MM.1S (cell line): ENCODE measurements at places on chromosomes 1 and 21.

- DNase-seq, result no peak
These were observed 9.8 kb downstream of the INKA2 start for GRCh38 chr1:111729271-111729921.

DNA sequence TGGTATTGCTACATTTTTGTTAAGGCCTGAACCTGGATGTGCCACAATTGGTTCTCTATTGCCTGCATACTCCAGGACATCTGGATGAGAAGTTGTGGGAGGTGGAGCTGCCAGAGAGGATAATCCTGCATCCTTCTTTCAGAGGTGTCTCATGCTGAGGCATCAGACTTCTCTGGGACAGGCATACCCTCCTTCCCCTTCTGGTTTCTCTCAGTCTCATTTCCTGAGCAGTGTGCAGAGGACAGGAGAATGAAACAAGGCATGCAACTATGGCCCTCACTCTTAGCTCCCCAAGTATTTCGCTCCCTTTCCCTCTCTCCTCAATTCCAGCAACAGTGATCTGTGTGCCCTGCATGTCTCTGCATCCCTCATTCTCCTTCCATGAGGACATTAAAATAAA, 7.6 kb upstream of the RGSL1 start:
- DNase-seq, result no peak

GRCh38 chr1:5164158-5164557, 509.7 kb downstream of the AJAP1 start:
- DNase-seq, result no peak

- DNase-seq, result no peak
These were observed 113.0 kb upstream of the VAV3 start for GRCh38 chr1:108077991-108078390.

DNA sequence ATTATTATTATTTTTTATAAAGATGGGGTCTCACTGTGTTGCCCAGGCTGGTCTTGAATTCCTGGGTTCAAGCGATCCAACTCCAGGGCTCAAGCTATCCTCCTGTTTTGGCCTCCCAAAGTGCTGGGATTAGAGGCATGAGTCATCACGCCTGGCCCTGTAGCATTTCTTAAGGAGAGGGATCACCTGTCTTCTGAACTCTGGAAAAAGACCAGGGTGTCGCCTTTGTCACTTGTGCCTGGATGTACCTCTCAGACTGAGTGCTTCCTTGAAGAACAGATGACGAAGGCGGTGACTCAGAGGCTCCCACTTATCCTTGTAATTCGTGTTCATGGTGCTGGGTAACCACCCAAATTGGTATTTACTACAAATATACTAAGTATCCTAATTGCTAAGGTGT, 2.4 kb upstream of the CGN start:
- DNase-seq, result no peak

DNA sequence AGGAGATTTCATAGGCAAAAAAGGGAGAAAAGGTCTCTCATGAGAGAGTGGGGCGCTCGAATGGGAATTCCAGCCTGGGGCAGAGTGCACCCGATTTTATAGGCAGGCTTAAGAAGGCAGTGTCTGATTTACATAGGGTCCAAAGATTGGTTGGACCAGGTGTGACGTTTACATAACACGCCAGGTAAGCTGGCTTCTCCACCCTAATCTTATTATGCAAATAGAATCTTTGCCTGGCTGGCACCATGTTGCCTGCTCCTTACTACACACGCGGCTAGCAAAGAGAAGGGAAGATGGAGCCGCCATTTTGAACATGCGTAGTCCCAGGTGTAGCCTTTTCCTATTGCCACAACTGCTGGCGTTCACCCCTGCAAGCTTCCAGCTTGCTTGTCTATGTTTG, 103.7 kb downstream of the SLC16A1 start:
- DNase-seq, result no peak

DNA sequence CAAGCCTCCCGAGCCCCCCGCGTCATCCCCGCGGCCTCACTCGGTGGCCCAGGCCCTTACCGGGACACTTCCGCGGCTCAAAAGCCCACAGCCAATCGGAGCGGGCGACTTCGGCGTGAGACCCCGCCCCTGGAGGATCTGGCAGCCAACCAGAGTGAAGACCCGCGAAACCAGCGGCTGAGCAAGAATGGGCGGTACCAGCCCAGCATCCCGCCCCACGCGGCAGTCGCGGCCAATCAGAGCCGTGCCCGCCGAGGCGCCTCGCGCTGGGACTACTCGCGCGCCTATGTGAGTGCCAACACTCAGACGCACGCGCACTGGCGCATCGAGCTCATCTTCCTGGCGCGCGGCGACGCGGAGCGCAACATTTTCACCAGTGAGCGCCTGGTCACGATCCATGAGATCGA, 22.5 kb downstream of the DISP3 start:
- no peak for DNase-seq

DNA sequence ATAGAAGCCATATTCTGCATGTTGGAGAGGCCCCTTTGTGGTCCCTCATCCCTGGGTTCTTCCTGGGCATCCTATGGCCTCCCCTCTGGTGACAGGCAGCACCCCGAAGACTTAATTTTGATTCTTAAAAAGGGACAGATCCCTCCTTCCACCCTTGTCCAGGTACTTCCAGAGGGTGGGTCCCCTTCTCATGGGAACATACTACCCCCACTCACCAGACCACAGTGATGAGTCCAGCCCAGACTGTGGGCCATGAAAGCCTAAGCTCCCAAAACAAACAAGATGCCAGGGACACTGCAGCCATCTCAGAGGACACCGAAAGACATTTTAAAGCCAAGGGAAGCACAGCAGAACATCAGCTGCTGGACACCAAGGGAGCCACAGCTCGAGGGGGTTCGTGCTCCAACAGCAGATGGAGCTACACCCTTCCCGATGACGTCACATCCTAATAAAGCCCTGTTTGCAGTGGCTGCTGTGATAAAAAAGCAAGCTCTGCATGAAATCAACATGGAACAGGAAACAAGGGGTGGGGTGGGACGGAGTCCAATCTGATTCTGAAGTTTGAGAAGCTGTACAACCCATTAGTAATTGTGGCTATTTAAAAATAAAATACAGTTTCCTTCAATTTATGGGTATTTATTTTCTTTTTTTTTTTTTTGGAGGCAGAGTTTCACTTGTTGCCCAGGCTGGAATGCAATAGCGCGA, 32.4 kb downstream of the GNB1 start:
- no peak for DNase-seq

GRCh38 chr1:146036241-146036964, 14.9 kb upstream of the HJV start:
- DNase-seq, result no peak

DNA sequence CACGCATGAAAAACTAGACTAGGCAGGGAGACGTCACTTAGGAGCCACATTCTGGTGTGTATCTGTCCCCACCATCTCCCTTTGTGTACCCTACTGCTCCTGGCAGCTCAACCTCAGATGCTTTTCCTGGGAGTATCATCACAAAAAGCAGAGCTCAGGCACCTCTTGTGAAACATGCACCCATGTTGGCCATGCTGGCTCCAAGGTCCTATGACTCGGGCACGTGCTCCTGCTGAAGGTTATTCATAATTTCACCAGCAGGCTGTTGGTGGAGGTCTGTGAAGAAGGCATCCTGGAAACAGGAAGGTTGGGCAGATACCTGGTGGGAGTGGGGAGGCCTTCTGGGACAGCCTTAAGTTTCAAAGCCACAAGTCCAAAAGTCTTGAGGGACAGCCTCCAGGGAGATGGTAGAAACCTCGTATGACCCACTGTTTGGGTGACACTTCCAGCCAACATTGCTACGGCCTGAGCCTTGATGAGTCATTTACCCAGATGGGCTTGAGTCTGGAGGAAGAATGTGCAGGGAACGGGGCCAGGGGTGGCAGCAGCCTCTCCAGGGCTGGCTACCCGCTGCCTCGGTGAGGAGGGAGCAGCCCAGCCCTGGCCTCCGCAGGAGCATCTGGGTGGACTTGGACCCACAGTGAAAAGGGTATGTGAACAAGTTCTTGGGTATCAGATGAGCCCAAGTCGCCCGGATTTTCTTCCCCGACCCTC, 75.8 kb downstream of the PGBD5 start:
- no peak for DNase-seq

GRCh38 chr1:156866249-156866909, 5.7 kb downstream of the NTRK1 start:
- no peak for DNase-seq

DNA sequence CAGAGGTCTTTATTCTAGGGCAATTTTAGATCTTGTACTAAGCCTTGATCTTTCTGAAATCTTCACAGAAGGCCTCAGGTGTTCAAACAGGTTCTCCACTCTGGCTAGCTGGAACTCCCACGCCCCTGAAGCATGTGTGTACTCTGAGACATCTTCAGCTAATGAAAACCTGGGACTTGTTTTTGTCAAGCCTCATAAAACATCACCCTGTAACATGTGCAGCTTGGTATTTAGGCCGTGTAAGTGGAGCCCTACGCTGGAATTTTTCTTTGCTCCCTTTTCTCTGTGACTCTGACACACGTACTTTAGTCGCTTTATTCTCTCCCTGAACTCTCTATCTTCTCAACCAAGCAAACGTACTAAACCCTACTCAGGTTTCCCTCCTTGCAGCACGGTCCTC, 701.9 kb upstream of the ZP4 start:
- no peak for DNase-seq

DNA sequence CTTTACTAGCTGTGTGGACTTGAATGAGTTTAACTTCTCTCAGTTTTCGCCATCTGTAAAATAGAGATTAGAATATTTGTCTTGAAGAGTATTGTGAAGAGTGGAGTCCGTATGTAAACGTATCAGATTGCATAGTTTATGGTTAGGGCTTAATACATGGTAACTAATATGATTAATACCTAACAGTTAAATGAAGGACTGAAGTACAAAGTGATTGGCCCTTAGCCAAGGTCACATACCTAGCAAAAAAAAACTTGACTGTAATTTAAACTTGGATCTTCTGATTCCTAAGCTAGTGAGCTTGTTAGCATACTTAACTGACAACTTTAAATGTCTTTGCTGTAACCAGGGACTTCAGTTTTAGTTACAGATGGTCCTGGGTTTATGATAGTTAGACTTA, 1.9 kb downstream of the GIPC2 start:
- no peak for DNase-seq

DNA sequence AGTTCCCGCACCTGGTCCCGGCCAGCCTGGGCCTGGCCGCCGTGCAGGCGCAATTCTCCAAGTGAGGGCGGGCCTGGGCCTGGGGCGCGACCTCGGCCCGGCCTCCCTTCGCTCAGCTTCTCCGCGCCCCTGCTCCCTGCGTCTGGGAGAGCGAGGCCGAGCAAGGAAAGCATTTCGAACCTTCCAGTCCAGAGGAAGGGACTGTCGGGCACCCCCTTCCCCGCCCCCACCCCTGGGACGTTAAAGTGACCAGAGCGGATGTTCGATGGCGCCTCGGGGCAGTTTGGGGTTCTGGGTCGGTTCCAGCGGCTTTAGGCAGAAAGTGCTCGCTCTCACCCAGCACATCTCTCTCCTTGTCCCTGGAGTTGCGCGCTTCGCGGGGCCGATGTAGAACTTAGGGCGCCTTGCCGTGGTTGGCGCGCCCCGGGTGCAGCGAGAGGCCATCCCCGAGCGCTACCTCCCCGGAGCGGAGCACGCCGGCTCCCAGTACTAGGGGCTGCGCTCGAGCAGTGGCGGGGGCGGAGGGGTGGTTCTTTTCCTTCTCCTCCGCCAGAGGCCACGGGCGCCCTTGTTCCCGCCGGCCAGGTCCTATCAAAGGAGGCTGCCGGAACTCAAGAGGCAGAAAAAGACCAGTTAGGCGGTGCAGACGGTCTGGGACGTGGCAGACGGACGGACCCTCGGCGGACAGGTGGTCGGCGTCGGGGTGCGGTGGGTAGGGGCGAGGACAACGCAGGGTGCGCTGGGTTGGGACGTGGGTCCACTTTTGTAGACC, 1.2 kb downstream of the OLIG1 start:
- peak; percentile 35 for DNase-seq

DNA sequence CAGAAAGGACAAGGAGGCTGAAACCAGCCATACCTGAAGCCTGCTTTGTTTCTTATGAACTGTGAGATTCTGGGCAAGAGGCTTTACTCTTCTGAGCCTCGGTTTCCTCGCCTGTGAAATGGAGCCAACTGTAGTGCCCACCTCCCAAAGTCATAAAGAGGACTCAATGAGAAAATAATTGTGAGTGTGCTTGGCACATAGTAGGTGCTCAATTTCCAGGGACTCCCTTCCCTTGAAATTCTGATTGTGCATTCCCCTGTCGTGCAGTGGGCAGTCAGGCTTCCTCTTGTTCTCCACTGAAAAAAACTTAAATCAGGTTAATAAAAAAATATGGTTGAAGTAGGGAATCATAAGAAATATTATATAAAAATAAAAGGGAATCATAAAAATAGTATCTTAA, 37.5 kb upstream of the RUNX3 start:
- no peak for DNase-seq

DNA sequence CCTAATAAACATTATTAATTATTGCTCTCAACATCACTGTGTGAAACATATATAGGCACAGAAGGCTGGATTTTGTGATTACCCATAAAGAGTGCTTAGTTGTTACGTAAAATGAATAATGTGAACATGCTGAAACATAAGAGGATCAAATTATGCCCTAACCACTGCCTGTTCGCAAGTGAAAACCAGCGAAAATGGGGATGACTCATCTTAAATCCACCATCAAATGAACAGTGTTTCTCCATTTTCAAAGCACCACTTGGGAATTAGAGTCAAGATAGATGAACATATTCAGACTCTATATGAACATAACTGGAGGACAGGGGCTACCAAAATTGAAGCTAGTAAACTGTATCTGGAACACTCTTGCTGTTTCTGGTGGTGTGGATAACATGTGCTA, 386.2 kb downstream of the HHIPL2 start:
- no peak for DNase-seq

- no peak for DNase-seq
These were observed 7.4 kb downstream of the IFFO2 start for GRCh38 chr1:18948913-18949685.

DNA sequence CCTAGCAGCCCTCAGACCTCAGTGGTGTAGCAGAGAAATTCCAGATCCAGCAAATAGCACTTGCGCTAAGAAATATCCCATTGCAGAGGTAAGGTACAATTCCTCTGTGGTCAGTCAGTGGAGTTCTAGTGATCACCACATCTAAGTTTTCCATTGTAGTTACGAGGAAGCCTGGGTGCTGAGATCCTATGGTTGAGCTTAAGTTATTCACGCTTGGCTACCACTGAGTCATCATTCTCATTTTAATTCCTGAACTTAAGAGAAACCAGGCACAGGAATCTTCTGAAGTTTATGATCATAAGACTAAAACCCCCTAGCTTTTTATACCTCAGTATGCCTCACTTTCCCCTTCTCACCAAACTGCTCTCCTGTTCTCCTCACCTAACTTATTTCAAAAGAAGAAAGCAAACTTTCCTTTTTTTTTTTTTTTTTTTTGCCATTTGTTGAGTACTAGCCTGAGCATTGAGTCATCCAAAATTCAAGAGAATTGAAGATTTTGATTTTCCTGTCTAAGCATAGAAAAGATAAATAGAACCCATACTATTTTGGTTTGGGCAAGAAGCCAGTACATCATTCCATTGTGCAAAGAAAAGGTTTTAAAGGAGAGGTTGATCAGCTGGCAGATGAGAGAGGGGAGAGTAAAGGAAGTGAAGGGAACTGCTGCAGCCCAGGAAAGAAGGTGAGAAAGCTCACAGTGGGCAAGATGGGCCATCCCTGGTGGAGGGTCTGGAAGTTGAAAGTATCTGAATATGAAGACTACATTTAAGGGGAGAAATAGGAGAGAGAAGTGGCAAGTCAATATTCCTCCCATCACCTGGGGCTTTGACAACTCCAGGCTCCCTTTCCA, 39.9 kb downstream of the SERBP1 start:
- no peak for DNase-seq
